CD14-positive monocyte (primary cell): ENCODE measurements at places on chromosomes 3 and 15. TPM values are rescaled to one million over a fixed set of nuclear protein-coding genes. Genes with fewer than 3 reads are reported as not detected.

The ALDH1L1 gene
- polyA plus RNA-seq: not detected in 2 replicates

DNA sequence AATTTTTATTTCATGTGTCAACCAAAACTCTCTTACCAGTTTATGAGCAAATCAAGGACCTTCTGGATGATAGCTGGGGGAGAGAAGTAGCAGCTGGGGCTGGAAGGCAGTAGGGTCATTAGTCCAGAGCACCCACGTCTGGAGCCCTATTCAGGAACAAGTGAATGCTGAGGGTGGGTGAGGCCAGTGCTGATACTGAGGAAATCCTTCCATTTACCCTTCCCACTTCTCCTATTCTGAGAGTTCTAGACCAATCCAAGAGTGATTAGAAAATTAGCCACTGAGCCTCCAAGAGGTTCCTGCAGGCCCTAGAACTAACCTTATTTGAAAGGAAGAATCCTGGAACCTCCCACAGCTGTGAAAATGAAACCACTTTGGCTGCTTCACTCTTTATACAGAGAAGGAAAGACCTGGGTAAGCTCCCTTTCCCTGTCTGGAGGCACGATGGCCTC lies 46.2 kb upstream of the VILL start:
- DNase-seq: no peak

DNA sequence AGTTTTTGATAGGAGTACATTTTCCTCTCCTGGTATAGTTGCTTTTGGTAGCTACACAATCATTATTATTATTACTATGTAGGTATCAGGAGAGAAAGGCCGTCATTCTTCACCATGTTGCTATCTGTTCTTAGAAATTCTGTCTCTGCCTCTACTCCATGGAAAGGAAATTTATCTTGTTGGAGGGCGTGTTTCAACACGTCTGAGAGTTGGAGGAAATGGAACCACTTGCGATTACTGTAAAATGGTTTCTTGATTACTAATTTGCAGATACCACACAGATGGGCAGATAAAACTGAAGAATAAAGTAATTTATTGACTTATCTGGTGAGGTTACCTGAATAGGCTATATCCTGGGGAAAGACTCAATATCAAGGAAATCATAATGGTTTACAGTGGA lies 488.4 kb downstream of the NR2F2 start:
- DNase-seq: no peak

DNA sequence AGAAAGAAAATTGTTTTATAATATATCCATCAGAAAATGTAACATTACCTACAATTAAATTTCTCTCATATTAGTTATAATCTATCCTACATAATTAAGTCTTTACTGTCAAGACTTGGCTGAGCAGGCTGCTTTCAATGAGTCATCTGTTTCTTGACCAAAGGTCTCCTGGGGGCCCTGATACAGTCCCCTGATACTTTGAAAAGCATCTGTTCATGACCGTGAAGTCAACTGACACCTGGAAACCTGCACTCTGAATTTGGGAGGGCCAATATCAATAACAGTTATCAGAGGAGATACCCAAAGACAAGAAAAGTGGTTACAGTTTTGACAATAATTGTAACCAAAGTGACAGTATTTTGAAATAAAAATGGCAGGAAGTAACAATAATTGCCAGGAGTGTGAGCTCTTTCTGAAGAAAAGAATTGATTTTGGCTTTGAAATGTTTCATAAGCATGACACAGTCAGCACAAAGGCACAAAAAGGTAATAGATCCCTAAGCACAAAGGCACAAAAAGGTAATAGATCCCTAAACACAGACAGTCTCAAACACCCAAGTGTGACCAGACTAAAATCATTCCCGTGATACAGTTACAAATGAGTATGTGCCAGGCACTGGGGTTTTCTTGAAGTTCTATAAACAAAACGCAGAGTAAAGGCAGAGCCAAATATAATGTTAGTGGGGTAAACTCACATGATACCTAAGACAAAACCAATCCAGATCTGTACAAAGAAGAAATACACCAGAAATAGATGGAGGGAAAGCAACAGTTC lies 260.7 kb downstream of the PLOD2 start:
- no peak for DNase-seq

The B3GALNT1 gene
- 0.16 TPM for polyA plus RNA-seq

DNA sequence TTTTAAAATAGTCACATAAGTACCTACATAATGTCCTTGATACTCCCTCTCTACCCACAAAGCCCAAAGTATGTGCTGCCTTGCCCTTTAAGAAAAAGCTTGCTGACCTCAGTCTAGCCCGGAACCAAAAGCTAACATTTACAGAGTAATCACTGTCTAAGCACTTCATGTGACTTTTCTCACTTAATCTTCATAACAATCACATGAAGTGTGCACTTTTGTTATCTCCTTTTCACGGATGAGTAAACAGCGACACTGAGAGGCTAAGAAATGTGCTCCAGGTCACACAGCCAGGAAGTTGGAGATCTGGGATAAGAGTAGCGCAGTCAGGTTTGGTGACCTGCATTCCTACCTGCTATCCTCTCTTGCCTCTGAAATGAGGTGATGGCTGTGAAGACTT lies 194.0 kb downstream of the ITPR1 start:
- no peak for DNase-seq

DNA sequence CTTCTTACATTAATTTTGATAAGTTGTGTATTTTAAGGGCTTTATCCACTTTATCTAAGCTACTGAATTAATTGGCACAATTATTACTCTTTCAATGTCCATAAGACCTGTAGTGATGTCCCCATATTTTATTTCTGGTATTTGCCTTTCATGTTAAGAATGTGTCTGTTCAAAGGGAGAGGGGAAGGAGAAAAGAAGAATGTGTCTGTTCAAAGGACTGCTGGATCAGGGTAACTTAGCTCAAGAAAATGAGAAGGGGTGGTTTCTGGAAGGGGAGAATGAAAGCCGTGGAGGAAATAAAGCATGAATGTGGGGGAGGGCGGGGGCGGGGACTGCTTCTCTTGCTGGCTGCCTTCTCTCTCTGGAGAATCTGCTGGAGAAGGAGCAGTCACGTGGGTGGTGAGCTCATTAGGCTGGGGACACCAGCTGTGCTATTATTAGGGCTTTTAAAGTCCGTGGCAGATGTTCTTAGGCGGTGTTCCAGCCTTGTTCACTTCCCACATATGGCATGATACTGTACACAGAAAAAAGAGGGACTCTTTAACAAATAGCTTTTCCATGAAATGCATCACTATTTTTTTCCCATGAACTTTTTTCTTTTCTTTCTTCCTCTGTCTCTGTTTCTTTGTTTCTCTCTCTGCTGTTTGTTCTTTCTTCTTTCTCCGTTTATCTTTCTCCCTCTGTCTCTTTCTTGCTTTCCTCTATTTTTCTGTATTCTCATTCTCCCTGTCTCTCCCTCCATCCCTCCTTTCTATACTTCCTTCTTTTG lies 63.7 kb upstream of the ULK4 start:
- peak; percentile 76 for DNase-seq

- DNase-seq: no peak
Measured at GRCh38 chr3:95277613-95278012, 1214.8 kb downstream of the NSUN3 start.

The CYP1A2 gene
- not detected for polyA plus RNA-seq

- no peak for DNase-seq
Measured at GRCh38 chr3:128392818-128393544, 73.7 kb downstream of the DNAJB8 start.

DNA sequence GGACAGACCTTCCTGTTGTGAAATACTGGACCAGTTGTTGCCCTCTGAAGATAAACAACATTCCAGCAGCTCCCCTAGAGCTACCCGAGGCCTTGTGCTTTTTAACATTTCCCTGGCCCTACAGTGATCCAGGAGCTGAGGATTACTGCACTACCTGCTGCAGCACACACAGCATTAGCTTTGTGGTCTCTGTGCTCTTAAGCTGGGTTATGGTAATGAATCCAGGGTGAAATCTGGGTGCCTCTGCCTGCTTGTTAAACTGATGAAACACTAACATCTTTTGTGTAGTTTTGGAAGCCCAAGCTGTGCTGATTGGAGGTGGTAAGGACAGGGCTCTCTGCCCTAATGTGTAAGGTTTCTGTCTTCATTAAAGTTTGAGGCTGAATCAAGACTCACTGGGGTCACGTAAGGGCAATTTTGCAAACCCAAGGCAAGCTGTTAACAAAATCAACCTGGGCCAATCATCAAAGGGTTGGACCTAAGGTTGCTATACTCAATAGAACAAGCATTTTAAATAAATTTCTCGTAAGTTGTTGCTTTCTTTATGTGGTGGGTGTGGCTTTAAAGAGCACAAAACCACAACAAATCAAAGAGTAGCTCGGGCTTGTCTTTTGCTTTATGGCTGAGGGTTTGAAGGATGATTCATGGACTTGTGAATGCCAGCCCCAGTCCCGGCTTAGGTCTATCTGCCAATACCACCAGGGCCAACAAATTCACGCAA lies 183.9 kb downstream of the TPRG1 start:
- DNase-seq: no peak

DNA sequence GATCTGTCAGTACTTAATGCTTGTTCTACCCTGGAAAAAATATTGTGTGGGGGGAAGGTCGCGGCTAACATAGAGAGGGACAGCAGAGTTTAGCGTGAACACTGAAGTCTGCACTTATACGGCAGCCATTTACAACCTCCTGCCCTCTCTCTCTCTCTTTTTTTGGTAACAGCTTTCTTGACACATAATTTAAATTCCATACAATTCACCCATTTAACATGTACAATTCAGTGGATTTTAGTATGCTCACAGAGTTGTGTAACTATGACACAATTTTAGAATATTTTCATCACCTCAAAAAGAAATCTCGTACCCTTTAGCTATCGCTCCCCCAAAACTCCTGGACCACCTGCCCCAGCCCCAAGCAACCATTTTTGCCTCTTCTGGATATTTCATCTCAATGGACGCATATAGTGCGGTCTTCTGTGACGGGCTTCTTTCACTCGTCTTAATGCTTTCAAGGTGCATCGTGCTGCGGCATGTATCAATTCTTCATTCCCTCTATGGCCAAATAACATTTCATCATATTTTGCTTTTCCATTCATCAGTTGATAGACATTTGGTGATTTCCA lies 141.8 kb downstream of the XXYLT1 start:
- DNase-seq: no peak

The LIPH gene
- not detected in 2 replicates for polyA plus RNA-seq

The A4GNT gene
- not detected for polyA plus RNA-seq

GRCh38 chr3:79317551-79318518 lies 450.0 kb downstream of the ROBO1 start:
- no peak for DNase-seq

The NPAP1 gene
- polyA plus RNA-seq: not detected

GRCh38 chr3:126017362-126017761 lies 48.4 kb downstream of the ROPN1B start:
- no peak for DNase-seq

DNA sequence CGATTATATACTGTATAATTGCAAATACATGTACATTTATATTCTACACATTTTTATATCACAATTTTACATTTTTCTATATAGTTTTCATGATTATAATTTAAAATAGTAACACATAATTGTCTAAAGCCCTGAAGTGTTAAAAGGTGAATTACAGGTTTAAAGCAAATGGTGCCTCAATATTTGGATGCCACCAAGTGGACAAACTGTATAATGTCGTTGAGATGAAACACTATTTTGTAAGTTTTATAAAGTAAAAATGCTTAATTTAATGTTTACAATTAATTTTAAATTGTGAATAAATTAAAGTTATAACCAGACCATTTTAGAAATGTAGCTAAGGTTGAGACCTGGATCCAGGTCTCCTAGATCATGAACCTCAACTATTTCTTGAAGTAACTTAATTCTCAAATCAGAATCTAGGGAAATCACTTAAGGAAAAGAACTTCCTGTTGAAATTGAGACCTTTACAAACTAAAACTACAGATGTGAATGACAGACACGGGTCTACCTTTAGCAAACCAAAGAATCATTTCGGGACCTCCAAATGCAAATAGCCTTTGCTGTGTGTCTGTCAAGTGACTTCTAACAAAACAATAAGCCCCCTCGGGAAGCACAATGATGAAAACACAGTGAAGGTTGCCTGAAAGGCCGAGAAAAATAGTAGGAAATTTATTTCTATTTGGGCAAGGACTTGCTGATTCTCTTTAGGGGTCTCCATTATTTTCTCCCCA lies 37.8 kb downstream of the EHHADH start:
- no peak for DNase-seq

The SEMA3G gene
- not detected for polyA plus RNA-seq

DNA sequence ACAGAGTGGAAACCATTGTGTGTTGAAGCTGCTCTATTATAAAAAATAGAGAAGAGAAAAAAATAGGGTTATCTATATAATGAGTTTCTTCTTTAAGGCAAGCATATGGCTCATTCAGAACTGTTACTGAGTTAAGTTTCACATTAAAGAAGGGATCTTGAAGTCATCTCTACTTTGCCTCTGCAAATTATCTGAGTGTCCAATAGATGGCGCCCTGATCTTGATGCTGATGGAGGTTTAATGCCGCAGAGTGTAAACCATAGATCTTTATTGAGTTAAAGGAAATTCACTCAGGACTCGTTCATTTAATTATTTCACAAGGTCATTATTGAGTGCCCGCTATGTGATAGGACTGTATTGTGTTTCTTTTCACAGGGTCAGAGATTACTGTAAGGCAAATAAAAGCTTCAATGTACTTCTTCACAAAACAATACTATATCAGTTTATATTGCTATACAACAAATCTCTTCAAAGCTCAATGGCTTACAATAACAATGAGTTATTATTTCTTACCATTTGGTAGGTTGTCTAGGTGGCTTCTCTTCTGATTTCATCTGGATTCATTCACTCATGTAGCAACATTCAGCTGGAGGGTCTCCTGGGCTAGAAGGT lies 171.4 kb downstream of the NSUN3 start:
- DNase-seq: no peak

The SLCO2A1 gene
- polyA plus RNA-seq: not detected

The SAMD7 gene
- polyA plus RNA-seq: not detected in 2 replicates

The FBXW12 gene
- not detected for polyA plus RNA-seq

DNA sequence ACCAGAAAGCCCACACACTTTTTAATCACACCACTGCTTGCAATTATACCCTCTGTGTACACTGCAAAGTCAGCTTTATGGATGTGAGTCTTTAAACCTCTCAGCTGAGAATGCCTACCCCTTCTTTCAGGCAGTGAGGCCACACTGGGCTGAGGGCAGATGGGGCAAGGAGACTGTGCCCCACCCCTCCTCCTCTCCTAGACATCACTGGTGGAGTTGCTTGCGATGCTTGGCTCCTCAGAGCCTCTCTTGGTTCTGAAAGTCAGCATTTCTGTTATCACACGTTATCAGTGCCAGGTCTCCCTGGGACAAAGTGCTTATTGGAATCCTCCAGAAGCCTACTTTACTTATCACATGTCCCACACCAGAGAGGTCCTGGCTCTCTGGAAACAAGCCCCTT lies 128.2 kb downstream of the ZNF621 start:
- DNase-seq: no peak
